ENCODE measurements at places on chromosomes 1 and 21. TPM values are rescaled to one million over a fixed set of nuclear protein-coding genes. Genes with fewer than 3 reads are reported as not detected.

Gene PIAS3
- 4.3 TPM for total RNA-seq

Gene TXLNA
- 61.2 TPM for total RNA-seq

Gene CHI3L1
- not detected for total RNA-seq

Gene SYCP1
- not detected for total RNA-seq

Gene PLPPR5
- total RNA-seq = not detected

Gene ATP1A4
- not detected for total RNA-seq

Gene BMP8B
- total RNA-seq = under 0.01 TPM

Gene PRR9
- total RNA-seq = not detected

Data from dermis lymphatic vessel endothelial cell (primary cell).